ENCODE measurements at places on chromosomes 1 and 21.

- peak; percentile 75 for DNase-seq
Observed at GRCh38 chr21:45447821-45448220, 42.9 kb downstream of the COL18A1 start.

DNA sequence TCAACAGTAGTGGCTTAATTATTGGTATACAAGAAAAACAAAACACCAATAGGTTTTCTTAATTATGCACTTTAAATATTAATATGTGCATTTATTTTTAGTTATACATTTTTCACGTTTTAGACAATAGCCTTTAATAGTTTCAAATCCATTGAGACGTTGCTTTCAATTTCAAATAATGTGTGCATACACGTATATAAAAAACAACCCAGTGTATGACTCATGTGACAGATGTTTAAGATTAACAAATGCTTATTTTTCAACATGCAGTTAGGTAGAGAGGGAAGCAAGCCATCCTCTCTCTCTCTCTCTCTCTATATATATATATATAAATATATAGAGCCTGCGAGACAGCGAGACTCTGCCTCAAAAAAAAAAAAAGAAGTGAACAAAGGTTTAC lies 24.3 kb downstream of the EYA3 start:
- no peak for DNase-seq

DNA sequence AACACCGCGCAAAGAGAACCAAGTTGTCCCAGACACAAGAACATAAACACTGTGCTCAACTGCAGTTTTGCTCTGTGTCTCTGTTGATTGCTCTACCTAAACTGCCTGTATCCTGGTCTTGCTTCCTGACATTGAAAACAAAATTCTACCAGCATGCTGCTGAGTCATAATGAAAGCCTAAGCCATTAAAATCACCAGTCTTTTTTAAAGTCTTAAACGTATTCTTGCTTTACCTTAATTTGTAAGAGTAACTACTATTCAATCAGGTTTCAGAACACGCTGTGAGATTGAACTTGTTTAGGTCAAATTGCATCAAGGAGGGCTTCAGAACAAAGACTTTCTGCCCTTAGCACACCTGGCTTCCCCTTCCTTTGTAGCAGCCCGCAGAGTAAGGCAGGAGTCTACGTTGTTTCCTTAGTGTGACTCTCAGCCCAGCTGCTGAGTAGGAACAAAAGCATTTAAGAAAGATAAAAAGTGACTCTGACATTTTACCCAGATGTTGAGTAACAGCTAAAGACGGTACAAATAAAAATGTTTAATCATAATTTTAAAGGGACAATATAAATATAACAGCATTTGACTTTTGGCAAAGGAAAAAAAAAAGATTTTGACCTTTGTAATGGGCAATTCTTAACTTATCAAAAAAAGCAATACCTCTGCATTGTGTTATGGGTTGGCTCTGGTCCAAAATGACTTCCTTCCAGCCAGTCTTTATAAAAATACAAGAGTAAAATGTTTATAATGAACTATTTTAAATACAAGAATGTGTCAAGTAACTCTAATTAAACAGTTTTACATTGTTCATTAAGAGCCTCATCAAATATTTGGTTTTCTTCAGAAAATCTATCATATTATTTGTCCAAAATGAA lies 186.9 kb upstream of the ADGRL4 start:
- DNase-seq: peak; percentile 61

- no peak for DNase-seq
Observed at GRCh38 chr1:58818976-58819375, 35.1 kb upstream of the JUN start.

- DNase-seq: no peak
Observed at GRCh38 chr1:91603409-91603808, 102.8 kb downstream of the CDC7 start.

- DNase-seq: no peak
Observed at GRCh38 chr1:92657701-92658100, 127.2 kb downstream of the EVI5 start.

GRCh38 chr1:109927911-109928321 lies 17.3 kb downstream of the CSF1 start:
- DNase-seq: no peak

DNA sequence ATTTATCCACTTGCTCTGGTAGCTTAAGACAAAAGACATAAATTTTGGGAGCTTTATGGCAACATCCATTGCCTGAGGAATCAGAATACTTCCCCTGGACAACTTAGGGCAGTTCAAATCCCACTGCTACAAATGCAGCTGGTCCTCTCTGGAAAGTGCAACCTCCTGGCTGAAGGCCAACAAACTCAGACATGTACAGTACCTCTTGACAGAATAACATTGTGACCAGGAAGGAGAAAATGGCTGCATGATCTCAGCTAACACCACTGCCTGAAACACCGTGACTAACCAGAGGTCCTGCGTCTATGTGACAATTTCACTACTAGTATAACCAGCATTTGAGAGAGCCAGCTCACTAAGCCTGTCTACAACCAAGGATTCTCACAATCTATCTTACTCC lies 218.9 kb downstream of the CRB1 start:
- DNase-seq: no peak

GRCh38 chr1:84078108-84078841 lies 65.8 kb upstream of the PRKACB start:
- peak; percentile 60 for DNase-seq

DNA sequence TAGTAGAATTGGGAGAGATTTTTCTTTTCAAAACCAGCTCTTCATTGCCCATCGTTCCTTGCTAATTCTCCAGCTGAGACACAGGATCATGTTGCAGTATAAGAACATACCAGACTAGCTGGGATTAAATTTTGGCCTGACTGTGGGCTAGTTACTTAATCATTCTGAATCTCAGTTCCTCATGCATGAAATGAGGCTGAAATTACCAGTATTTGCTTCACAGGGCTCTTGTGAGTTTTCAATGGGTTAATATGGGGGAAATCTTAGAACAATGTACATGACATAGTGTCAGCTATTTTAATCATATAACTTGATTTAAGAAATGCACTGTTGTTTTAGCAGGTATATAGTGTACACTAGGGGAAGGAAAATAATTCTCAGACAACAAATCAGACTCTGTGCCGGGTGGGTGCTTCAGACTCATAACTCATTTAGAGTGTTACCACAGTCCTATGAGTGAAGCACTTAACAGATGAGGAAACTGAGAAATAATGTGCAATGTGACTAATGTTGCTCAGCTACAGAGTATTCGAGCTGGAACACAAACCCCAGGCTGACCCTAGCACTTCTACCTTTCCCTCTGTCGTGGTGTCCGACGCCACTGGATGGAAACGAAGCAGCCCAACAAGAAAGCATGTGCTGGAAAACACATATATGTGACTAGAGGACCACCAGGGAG lies 137.6 kb upstream of the SGIP1 start:
- DNase-seq: no peak

DNA sequence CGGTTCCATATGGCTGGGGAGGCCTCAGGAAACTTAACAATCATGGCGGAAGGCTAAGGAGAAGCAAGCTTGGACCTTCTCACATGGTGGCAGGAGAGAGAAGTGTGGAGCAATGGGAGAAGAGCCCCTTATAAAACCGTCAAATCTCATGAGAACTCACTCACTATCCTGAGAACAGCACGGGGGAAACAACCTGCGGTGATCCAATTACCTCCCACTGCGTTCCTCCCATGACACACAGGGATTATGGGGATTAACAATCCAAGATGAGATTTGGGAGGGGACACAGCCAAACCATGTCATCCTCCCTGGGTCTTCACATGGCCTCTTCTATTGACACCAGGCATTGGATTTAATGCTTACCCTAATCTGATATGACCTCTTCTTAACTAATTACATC lies 455.1 kb upstream of the VAMP3 start:
- DNase-seq: peak; percentile 7

GRCh38 chr1:47534436-47534835 lies 96.6 kb downstream of the FOXD2 start:
- peak; percentile 73 for DNase-seq

DNA sequence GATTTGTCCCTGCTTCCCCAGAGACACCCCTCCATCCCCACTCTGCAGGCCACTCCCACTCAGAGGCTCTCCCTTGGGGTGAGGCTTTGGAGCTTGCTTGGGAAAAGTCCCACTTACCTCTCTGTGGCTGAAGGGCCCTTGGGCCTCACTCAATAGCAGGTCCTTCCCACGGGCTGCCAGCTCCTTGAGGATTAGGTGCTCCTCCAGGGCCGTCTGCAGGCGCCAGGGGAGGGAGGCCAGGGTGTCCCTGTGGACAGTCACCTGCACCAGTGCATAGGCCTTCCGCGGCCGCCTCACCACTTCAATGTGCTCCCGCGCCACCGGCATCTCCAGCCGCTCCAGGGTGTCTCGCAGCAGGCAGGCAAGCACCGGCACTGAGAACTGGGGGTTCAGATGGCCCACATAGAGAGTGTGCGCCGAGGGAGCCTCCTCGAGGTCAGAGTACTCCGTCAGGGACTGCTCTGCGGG lies 1.4 kb downstream of the SLFNL1 start:
- DNase-seq: no peak

DNA sequence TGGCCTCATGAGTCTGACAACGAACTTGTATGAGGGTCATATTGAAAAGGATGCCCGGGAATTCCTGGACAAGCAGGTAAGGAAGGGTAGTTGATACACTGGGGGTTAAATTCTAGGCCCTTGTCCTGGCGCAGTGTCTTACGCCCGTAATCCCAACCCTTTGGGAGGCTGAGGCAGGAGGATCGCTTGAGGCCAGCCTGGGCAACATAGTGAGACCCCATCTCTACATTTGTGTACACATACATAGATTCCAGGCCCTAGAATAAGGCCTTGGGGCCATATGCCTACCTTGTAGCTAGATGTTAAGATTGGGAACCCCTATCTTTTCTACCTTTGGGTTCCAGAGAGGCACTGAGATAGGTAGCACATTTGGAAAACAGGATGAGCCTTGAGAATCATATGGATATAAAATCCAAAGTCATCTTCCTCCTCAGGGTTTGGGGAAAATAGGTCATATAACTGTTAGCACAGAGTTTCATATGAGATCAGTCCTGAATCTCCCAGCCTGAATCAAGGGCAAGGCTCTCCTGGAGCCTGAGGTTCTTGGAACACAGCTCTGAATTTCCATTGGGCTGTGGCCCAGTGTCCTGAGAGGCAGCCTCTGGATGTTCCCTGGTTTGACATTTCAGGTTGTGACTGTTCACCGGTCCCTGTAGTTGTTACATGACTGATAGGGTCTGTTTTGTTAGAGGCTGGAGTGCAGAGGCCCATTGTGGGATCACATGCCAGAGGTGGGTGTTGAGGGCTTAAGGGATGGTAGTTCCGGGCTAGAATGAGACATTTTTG lies 104.4 kb downstream of the PIK3R3 start:
- DNase-seq: peak; percentile 32

DNA sequence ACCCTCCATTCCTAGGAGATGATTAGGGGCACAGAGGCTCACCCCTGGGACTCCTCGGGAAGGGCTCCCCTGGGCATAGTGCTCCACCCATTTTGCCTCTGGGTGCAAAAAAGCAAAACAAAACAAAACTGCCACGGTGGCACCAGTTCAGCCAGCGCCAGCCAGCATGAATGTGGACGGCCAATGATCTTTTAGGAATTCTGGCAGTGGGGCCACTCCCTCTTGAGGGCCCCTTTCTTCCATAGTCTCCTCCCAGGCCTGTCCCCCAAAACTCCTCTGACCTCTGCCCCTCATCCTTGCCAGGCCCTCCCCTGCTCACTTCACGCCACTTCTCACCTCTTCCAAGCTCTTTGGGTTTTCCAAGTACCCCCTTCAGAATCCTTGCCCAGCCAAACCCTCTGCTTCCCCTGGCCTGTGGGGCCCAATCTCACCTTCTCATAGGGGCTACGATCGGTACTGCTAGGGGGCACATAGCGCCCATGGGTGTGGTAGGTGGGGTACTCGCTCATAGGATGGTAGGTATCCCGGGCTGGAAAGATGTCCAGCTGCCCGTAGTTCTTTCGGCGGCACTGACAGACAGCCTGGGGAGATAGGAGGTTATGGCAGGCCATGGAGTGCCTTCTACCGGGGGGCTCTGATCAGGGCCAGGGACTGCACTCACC lies 13.3 kb downstream of the TRIM46 start:
- no peak for DNase-seq

- peak; percentile 48 for DNase-seq
Observed at GRCh38 chr1:212638492-212639151, 30.1 kb downstream of the ATF3 start.

GRCh38 chr1:241813768-241814320 lies 34.2 kb upstream of the EXO1 start:
- no peak for DNase-seq

GRCh38 chr1:117339866-117340700 lies 27.2 kb upstream of the MAN1A2 start:
- no peak for DNase-seq

- no peak for DNase-seq
Observed at GRCh38 chr21:15688809-15689208, 41.0 kb upstream of the USP25 start.

- no peak for DNase-seq
Observed at GRCh38 chr1:50424045-50424883, 1.0 kb upstream of the DMRTA2 start.

- peak; percentile 57 for DNase-seq
Observed at GRCh38 chr1:229058729-229059128, 212.2 kb upstream of the RAB4A start.

DNA sequence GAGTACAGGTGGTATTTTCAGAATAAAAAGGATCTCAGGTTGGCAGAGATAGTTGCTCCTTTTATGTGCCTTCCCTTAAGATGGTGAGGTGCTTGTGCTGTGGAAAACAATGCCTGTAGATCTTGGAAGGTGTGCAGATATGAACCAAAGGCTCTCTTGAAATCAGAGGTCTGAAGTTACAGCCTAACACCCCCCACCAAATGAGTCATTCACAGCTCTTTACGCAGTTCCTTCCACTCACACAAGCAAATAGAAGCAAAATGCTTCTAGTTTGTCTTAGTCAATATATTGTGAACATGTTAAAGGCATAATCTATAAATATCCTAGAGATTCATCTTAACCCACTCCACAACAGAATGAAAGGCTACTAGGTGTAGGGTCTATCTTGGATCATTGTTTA lies 128.9 kb upstream of the NR5A2 start:
- no peak for DNase-seq

DNA sequence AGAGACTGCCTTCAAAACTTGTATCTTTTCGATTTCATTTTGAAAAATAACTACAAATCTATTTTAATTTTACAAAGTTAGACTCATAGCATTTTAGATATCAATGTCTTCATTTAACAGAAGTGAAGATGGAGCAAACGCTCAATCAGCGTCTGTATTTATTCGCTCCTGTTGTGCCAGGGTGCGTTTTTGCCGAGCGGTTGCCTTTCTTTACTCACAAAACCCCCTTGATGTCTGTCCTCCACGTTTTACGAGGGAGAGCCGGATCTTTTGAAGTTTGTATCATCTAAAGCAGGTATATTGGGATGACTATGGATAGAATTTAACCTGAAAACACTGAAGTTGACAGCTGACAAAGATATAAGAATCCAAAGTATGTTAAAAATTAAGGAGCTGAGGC lies 44.6 kb downstream of the MRPL39 start:
- DNase-seq: no peak

- DNase-seq: no peak
Observed at GRCh38 chr1:212531267-212531666, 77.3 kb upstream of the ATF3 start.
